ENCODE measurements at places on chromosomes 11 and 22. TPM values are rescaled to one million over a fixed set of nuclear protein-coding genes. Genes with fewer than 3 reads are reported as not detected.
A peak's percentile ranks its signal among the peaks of the same experiment; 100 is the strongest.

DNA sequence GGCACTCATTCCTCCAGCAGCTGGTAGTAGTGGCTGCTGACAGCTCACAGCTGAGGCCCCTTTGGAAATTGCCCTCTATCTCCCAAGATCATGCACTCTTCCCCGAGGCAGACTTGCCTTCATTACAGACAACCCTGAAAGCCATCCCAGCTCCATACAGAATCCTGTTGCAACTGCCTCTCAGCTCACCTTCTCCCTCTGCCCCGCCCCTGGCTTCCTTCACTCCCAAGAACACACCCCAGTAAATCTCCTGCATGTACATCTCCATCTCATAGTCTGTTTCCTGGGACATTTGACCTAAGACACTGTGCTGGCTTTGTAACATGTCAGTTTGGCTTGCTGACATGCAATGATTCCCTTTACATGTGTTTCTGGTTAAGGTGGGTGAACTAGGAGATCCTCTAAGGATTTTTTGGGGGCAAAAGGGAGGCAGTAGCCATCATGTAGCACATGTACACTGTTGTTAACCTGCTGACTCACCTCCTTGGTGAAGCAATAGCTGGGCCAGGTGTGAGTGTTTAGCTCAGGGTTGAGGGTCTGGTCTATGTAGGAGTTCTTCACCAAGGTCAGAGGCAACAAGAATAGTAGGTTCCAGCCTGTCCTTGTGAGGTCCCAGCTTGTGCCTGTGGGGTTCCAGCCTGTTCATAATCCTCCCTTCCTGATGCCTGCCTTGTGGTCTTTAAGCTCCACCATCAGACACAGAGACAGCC is 179.6 kb downstream of the CSNK2A3 start:
- DNase-seq: no peak

- no peak for DNase-seq
Measured at GRCh38 chr11:3823303-3823702, 14.9 kb downstream of the PGAP2 start.

DNA sequence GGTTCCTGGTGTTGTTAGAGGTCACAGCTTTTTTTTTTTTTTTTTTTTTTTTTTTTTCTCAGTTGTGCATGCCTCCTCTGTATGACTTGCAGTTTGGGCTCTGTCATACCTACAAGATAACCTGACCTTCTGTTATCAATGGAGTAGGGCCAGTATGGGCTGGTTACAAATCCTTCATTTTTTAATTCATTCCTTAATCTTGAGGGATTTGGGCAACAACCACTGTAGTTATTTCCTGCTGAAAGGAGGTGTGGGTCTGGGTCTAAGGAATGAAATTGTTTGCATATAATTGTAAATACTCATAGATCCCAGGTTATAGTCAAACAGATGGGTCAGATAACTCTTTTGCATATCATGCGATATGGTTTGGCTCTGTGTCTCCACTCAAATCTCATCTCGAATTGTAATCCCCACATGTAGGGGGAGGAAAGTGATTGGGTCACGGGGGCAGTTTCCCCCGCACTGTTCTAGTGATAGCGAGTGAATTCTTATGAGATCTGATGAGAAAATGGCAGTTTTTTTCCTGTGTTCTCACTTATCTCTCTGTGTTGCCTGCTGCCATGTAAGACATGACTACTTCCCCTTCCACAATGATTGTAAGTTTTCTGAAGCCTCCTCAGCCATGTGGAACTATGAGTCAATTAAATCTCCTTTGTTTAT is 14.1 kb upstream of the GLYAT start:
- no peak for DNase-seq

GRCh38 chr22:49975543-49976389 is 15.2 kb downstream of the PIM3 start:
- no peak for DNase-seq

DNA sequence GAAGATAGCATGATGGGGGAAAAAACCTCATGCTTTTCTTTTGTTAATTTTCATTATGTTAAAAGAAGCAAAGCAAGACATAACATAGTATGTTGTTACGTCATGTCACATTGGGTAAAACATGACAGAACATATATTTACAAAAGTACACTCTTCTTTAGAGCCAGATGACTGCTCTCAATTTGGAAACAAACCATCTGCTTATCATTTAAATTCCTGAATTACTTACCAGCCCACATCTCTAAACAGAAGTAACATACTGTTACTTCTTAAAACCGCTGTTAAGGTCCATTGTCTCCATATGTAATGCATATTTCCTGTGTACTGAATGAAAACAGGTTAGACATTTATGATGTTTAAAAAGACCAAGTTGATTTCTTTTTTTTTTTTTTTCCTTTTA is 100.0 kb downstream of the TMEM135 start:
- no peak for DNase-seq

- DNase-seq: no peak
Measured at GRCh38 chr22:33073989-33074418, 15.8 kb upstream of the SYN3 start.

DNA sequence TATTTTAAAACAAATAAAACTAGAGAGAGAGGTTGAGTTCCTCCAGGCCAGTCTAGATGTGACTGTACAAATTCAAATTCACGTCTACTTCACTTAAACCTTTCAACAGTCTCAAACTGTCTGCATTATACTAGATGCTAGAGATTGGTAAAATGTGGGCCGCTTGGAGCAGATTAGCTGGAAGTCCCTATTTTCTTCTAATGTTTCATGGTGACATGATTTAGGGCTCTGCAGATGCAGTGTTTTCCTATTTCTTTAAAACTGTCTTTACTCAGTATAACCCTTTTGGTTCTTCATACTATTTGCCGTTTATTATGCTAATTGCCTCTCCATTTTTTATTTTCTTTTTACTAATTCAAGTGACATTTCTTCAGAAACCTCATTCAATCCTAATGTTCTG is 20.4 kb downstream of the OR51E1 start:
- DNase-seq: no peak

Gene PKP3
- 0.80 TPM for polyA plus RNA-seq

Gene PRMT3
- polyA plus RNA-seq: 7.3 TPM

Gene SPDYC
- not detected for polyA plus RNA-seq

Gene SIK3
- polyA plus RNA-seq: 9.9 TPM

Gene OR5M10
- not detected for polyA plus RNA-seq

Gene HBB
- 39.1 TPM for polyA plus RNA-seq

Gene LIF
- polyA plus RNA-seq: 0.45 TPM

GRCh38 chr11:64241491-64242374 is 838 bp downstream of the FKBP2 start:
- peak; percentile 59 for DNase-seq

DNA sequence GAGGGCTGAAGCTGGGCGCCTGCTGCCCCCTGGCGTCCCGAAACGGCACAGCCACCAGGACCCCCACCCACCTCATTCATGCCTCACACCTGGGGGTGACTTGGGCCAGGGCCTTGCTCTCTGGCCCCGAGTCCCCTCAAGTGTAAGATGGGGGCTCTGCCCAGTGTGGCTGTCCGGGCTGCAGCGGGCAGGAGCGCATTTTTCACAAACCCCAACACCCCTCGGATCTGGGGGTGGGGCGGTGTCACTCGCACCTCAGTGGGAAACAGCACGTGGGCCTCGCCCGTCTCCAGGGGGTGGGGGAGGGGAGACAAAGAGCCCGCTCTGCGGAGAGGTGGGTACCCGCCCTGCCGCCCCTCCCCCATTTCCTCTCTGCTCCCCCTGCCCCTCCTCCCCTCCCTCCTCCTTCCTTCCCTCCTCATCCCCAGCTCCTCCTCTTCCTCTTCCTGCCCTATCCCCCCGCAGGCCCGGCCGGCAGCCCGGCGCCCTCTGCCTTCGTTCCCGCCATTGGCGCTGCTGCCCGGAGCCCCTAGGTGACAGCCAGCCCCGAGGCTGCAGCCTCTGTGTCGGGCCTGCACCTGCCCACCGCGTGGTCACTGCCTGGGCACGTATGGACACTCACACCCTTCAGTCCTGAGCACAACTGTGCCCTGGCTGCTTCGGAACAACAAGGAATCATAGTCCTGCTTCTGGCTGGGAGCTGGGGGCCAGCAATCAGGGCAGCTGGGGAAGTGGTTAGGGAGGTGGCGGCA is 6.8 kb upstream of the CDKN1C start:
- DNase-seq: peak; percentile 83

GRCh38 chr11:12673924-12674570 is at the start of gene TEAD1:
Gene TEAD1, plus strand, starts transcription at chr11:12674421.
- DNase-seq: peak; percentile 98

DNA sequence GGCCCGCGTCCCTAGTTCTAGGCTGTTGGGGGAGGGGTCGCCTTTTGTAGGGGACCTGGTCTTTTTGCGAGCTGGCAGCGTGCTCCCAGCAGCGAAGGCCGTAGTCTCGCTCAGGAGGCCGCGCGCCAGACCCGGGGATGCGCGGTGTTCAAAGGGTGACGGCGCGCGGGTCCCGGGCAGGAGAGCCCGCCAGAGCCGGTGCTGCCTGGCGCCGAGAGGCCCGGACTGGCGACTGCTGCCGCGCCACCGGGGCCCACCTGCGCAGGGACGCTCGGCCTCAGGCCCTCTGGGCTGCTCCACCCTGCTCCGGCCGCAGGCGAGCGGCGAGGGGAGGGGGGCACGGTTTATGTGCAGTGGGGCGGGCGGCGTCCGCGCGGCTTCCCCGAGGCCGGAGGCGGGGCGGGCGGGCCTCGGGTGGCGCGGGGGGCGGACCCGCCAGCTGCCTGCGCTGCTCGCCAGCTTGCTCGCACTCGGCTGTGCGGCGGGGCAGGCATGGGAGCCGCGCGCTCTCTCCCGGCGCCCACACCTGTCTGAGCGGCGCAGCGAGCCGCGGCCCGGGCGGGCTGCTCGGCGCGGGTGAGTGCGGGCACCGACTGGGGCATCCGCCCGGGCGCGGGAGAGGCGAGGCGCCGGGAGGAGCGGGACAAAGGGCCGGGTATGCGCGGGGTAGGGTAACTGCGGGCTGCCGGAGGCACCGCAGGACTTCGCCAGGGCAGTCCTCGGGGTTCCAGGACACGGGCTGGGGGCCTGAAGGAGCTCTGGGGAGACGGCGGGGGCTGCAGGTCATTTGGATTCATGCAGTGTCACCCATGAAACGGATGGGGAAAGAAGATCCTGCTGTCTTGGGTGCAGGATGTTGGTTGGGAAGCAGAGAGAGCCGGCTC is at the start of gene PRSS23:
PRSS23 (plus strand) TSS at position 467 of the 884 bp plus-strand sequence. CDS start 7,102 bp downstream, outside the sequence.
- DNase-seq: peak; percentile 52

Gene GDPD4
- not detected for polyA plus RNA-seq

Gene TMA7B
- not detected for polyA plus RNA-seq

DNA sequence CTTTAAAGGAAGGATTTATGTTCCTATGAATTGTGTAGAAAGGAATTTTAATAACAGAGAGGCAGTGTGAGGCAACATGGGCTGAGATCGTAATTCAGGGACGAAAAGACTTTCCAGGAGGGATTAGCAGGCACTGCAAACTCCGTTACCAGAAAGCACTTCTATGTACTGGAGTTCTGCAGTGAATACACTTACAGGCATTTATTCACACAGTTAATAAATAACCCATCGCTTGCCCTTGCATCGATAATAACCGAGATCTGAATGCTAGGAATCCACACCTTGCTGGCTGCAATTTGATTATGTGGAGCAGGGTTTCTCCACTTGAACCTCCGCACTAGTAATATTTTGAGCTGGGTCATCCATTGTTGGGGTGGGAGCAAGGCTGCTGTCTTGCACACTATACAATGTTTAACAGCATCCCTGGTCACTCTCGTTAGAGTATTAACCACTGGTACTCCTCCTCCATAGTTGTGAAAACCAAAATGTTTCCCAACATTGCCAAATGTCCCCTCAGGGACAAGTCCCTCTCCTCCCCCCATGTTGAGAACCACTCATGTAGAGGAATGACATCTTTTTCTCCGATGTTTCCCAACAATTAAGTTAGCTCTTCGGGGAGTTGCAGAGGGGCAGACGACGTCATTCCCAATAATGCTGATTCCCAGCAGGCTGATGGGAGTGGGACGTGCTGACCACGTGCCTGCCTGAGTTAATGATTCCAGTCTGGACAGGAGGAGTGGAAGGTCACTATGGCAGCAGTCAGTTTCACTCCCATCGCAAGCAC is 99.5 kb downstream of the SNX19 start:
- no peak for DNase-seq

Gene OR4C3
- not detected for polyA plus RNA-seq

- DNase-seq: no peak
Measured at GRCh38 chr22:21012446-21013407, 2.2 kb upstream of the P2RX6 start.

DNA sequence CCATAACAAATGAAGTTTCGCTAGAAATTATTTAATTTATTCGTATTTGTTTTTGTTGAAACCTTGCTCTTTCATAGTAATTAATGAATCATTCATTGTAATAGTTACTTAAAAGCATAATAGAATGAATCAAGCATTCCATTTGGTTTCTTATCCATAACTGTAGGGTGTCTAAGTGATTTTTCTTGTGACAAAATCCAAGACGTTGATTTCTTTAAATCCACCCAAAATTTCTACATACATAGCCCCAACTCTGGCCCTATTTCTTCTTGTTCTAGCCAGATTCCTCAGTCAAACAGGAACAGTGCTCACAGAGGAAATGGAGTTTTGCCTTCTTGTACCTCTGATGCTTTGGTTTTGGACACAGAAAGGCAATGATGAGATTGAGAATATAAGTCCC is 25.5 kb downstream of the UBASH3B start:
- no peak for DNase-seq

Gene TUB
- 2.4 TPM for polyA plus RNA-seq

DNA sequence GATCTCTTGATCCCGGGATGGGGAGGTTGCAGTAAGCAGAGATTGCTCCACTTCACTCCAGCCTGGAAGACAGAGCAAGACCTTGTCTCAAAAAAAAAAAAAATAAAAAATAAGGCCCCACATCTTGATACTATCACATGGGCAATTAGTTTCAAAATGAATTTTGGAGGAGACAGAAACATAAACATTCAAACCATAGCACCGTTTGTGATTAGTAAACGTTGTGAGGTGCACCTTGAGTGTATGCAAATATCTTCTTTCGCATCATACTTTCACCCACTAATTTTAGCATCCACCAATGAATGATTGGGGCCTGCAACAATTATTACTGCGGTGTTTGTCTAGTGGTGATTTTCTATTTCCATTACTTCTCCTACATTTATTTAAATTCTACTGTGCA is 11.0 kb upstream of the SPDYC start:
- no peak for DNase-seq

GRCh38 chr22:50733521-50734342 is 4.3 kb upstream of the ACR start:
- DNase-seq: peak; percentile 9

- peak; percentile 37 for DNase-seq
Measured at GRCh38 chr11:85826116-85826855, 15.3 kb upstream of the SYTL2 start.

All from heart right ventricle (tissue), 16 donors.